Pancreas (tissue), 10 donors: ENCODE measurements at places on chromosomes 12 and 14. TPM values are rescaled to one million over a fixed set of nuclear protein-coding genes. Genes with fewer than 3 reads are reported as not detected.

Gene HOXC4
- total RNA-seq: 0.62 TPM

- no peak overlapping the region for H3K4me3 ChIP-seq
- no peaks in the 10 kb centered on the region for H3K36me3 ChIP-seq
- H3K27ac ChIP-seq: no peak overlapping the region
- no peaks in the 10 kb centered on the region for H3K27me3 ChIP-seq
- no peaks in the 10 kb centered on the region for H3K4me1 ChIP-seq
Measured at GRCh38 chr14:52840877-52841276, 49.5 kb upstream of the GNPNAT1 start.

DNA sequence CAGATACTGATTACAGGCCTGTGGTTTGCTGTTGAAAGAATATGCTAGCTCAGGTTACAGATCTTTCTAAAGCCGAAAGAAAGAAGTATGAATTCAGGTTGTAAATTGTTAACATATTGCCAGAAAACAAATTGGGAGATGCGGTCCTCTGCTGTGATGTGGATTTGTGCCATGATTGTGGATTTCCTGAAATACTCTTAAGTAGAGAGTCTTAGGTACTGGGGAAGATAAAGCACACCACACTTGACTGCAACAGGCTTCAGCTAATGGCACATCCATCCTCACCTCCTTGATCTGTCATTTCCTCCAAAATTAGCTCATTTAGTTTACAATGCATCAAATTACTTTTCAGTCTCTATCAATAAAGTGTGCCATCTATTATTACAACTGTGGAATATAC is 279.2 kb downstream of the SYT1 start:
- H3K27me3 ChIP-seq: no peaks in the 10 kb centered on the region
- no peaks in the 10 kb centered on the region for H3K4me1 ChIP-seq
- no peak overlapping the region for H3K27ac ChIP-seq
- no peak overlapping the region for H3K4me3 ChIP-seq
- no peaks in the 10 kb centered on the region for H3K36me3 ChIP-seq

DNA sequence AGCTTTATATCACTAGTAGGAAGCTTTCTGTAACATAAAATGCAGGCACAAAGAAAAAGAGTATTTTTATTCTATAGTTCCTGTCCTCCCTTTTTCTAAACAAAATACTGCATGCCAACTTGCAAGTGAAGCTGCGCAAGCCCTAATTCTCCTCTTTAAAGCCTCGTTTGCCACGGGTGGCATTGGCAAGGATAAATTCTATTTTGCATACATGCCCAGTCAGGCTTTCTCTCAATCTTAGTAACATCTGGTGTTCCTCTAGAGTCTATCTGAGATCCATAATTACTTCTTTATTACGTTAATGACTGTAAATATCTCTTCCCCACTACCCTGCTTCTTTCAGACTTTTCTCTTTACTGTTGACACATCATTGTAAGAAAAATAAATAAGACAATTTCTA is 97.1 kb upstream of the DAAM1 start:
- H3K36me3 ChIP-seq: no peaks in the 10 kb centered on the region
- H3K4me1 ChIP-seq: no peaks in the 10 kb centered on the region
- no peak overlapping the region for H3K4me3 ChIP-seq
- no peaks in the 10 kb centered on the region for H3K27me3 ChIP-seq
- DNase-seq: no peak

DNA sequence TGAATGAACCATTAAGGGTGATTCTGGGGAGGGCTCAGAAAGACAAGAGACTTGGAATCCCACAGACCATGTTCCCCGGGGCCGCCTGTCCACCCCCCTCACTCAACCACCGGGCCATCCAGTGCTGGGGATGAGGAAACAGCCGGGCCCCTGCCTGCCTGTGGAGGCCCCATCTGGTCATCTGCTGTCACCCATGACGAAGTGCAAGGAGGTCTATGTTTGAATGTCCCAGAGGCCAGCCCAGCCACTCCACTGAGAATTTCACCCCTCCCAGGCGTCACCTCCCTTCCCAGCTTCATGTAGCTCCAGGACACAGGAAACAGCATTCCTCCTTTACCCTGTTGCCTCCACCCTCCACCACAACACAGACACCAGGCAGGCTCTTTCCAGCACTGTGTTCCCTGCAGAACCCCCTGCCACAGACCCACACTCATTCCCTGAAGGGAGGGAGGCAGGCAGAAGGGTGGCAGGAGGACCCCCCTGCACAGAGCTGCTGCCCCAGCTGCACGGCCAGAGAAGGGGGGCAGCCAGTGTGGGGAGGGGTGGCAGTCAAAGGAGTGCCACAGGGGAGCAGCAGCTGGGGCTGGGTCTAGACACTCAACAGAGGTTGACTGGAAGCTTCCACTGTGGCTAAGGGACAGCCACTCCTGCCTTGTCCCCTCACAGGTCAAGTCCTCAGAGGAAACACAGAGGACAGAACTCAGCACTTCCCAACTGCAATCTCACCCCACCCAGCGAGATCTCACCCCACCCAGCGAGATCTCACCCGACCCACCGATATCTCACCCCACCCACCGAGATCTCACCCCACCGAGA is 50.3 kb upstream of the PPP2R5C start:
- no peak overlapping the region for H3K27ac ChIP-seq
- no peaks in the 10 kb centered on the region for H3K27me3 ChIP-seq

DNA sequence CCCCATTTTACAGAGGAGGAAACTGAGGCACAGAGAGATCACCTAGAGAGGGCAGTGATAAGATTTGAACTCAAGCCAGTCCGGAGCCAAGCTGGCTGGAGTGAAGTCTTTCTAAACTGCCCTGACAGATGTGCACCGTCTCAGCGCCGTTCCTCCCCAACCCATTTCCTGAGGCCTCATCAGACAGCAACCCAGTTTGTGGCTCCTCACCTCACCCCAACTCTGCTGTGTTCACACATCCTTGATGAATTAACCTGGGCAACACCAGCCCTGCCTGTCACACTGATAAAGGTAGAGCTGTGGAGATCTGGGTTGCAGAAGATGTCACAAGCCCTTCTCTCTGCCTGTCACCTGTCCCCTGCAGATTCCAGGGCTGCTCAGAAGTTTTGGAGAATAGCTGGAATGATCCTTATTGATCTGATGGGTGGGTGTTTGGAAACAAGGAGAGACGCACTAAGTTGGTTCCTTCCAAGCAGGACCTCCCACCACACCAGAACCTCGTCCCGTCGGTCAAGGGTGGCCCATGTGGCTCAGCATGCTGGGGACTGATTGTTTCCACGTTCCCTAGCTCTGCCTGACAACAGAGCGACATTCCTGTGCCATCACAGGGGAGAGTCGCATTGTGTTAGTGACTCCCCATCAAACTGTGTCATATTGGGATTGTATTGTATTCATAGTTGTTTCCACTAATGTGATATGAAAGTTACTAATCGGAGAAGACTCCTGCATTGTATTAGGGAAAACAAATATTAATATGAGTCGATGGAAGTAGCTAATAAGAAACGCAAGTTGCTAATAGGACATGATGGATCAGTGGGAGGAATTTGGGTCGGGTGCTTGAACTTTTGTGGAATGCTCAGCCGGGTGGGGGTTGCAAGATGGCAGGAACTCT is 200.6 kb downstream of the PHETA1 start:
- no peak for DNase-seq
- no peaks in the 10 kb centered on the region for H3K27me3 ChIP-seq
- H3K4me1 ChIP-seq: no peaks in the 10 kb centered on the region
- no peaks in the 10 kb centered on the region for H3K36me3 ChIP-seq
- no peak overlapping the region for H3K27ac ChIP-seq
